T follicular helper cell (primary cell): ENCODE measurements at places on chromosomes 3 and 15.

DNA sequence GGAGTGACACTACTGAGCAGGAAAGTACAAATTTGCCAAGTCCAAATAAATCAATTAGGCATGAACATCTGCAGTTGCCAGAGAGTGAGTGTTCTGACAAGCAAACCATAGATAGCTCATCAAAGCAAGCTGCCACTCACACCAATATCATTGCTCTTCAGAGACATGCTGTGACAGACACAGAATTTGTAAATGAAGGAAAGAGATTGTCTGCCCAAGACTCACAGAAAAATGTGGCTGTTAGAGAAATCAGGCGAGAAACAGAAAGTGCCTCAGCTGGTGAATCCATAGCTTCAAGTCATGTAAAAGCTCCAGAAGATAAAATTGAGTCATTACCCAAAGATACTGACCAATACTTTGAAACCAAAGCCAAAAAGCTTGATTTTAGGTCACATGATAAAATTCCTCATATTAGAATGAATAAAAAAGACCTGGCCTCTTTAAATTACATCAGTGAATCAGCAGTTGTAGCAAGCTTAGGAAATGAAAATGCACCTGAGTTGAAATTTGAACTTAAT, 50.8 kb downstream of the CRYBG3 start:
- DNase-seq, result no peak

- no peak for DNase-seq
Measured at GRCh38 chr15:66880380-66881155, 178.5 kb downstream of the SMAD6 start.

GRCh38 chr3:23341147-23341838, 138.2 kb downstream of the UBE2E2 start:
- no peak for DNase-seq

DNA sequence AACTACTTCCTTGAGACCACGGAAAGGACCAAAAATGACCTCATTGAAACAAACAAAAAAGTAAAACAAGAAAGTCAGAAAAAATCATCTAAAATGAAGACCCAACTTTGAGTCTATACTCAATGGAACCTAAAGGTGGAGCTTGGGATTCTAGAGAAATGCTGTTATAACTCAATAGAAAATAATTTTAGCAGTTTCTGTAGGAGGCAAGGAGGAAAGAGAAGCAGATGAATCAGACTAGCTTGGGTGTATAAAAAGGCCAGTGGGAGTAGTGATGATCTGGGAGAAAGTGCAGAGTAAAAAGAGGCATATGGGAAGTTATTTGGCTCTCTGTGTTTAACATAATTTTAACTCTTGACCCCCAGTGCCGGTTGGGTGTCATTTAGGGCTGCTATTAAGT, 94.4 kb downstream of the TMCO5A start:
- DNase-seq, result no peak

GRCh38 chr3:525415-525814, 328.9 kb downstream of the CHL1 start:
- DNase-seq, result no peak

GRCh38 chr15:62648954-62649353, 393.6 kb upstream of the TPM1 start:
- DNase-seq, result no peak

DNA sequence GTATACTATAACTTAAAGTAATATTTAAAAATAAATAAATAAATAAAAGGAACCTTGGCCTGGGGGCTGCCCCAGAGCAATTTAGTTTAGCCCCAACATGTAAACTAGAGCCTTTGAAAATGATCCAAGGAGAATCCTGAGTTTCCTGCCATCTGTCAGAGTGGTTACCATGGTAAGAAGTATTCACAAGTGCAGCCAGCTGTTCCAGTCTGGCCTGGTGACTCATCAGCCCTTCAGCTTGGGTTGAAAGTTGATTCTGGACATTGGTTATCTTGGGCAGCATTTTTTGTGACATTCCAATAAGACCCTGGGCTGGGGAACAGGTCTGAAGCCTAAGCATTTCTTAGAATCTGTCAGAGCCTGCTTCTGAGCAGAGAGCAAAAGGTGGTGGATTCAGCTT, 72.7 kb upstream of the LRTM1 start:
- no peak for DNase-seq

- no peak for DNase-seq
Measured at GRCh38 chr3:177883957-177884356, 652.3 kb upstream of the KCNMB2 start.

DNA sequence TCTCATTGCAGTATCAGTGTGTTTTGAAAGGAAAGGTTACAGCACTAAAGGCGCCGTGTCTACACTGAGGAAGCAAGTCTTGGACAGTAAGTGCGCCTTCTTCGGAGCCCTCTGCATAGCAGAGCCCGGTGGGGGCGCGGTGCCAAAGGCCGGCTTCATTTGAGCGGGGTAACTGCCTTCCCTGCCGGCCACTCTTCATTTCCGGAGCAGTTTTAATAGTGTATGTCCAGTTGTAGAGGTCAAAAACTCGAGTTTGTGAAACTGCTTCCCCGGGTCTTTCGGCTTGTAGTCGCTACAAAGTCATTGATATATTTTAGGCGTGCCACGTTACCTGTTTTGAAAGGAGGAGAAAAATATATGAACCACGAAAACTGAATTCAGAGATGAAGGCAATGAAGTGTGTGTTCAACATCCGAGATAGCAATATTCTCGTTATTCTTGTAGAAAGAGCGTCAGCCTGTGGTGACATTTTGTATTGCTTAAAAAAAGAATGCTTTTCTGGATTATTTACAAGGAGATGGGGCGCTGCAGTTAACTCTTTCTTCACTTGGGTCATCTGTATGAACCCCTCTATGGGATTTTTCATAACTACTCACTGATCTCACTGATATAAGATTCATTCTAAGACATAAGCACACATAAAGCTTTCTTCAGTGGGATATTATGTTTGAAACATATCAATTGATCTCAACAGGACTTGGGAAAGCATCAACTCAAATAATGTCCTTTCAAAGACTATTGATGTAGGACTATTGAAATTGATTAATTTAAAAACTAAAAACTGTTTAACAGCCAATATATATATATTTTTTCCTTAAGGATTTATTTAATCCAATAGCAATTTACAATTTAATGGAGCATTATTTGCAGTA, 3.0 kb downstream of the ALCAM start:
- peak; percentile 13 for DNase-seq

- no peak for DNase-seq
Measured at GRCh38 chr3:44442596-44443309, 34.7 kb downstream of the ZNF445 start.

DNA sequence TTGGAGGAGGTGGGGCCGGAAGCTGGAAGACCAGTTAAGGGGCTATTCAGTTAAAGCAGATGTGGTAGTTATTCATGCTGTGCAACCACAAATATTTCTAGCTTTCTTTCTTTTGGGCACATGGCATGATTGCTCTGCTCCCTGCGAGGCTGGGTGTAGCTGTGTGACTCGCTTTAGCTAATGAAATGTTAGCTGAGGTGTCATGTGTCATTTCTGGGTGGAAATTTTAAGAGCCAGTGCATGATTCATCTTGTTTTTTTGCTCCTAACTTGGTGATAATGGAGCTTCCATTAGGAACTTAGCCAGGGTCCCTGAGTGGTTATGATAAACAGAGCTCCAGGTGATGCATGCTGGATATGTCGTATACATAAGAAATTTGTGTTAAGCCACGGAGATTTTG, 300.6 kb downstream of the SATB1 start:
- DNase-seq, result no peak

- no peak for DNase-seq
Measured at GRCh38 chr3:134636406-134636805, 14.4 kb downstream of the KY start.

DNA sequence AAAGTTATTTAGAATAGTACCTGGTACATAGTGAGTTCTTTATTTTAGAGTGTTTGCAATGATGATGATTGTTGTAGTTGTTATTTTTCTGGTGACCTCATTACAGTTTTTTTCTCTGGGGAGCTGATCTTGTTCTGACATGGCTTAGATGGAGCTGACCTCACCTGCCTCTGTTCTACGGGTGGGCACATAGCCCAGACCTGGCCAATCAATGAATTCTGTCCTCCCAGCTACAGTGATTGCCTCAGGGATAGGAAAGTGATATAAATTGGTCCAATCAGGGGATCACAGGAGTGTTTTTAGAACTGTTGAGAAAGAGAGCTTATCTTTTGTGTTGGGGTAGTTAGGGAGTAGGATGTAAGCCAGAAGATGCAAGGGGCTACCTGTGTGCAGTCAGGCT, 3.2 kb upstream of the NANOGP8 start:
- DNase-seq, result no peak

- no peak for DNase-seq
Measured at GRCh38 chr3:183244981-183245476, 8.0 kb upstream of the B3GNT5 start.

- no peak for DNase-seq
Measured at GRCh38 chr3:99439892-99440291, 198.5 kb upstream of the COL8A1 start.

GRCh38 chr15:31901501-31901900, 128.8 kb upstream of the CHRNA7 start:
- no peak for DNase-seq

GRCh38 chr3:8554696-8555095, 53.1 kb downstream of the LMCD1 start:
- DNase-seq, result no peak

DNA sequence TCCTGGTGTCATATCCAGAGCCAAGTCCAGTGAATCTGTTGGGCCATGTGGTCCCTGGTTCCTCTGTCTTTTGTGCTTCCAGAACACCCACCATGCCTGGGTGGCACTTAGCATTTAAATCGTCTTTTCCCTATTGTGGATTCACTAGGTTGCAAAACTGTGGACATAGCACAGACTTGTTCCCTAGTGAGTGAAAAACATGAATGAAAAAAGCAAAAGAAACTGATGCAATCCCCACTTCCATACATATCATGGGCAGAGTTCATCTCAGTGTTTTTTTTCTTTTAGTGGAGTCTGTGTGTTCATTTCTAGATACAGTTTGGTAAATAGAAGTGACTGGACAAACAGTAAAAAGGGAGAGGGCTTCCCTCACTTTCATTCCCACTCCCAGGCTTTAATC, 170.5 kb downstream of the SLCO3A1 start:
- DNase-seq, result no peak

GRCh38 chr3:183541738-183542137, 13.8 kb downstream of the KLHL6 start:
- DNase-seq, result no peak

DNA sequence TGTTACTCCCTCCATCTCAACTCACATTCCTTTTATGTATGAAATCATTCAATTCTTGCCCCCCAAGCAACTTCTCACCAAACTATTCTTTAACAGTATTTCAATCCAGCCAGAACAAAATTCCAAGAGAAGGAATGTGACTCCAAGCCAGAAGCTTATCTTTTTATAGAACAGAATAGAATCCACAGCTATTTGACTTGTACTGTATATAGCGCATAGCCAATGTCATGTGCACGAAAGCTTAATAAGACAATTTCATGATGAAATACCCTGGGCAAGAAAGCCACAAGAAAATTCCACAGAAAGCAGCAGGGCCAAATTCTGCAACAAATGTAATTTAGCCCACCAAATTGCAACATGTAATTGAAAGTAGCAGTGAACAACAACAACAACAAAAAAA, 127.6 kb upstream of the UBE2E2 start:
- no peak for DNase-seq

DNA sequence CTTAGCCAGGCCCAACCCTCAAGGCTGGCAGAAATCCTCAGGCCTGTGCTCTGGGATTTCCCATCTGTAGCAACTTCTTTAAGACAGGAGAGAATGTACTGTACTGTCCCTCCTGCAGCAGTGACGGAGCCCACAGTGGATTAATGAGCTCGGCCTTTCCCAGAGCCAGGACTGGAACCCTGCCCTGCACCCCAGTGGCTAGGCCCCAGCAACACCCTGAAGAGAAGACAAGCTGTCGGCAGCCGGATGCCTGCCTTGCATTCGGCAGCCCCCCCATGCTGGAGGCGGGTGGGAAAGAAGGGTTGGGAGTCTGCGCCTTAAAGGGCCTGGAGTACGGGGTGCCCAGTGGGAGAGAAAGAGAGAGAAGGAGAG, 32.0 kb downstream of the KLHL25 start:
- no peak for DNase-seq

DNA sequence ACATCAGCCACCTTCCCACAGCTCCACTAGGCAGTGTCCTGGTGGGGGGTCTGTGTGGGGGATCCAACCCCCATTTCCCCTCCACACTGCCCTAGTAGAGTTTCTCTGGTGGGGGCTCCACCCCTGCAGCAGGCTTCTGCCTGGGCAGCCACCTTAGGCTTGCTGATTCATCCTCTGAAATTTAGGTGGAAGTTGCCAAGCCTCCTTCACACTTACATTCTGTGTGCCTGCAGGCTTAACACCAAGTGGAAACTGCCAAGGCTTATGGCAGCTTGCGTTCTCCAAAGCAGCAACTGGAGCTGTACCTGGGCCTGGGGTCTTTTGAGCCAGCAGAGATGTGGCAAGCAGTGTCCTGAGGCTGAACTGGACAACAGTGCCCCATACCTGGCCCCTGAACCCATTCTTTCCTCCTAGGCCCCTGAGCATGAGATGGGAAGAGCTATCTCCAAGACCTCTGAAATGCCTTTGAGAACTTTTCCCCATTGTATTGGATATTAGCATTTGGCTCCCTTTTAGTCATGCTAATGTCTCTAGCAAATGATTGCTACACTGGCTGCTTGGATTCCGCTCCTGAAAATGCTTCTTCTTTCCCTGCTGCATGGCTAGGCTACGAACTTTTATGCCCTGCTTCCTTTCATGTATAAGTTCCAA, 32.5 kb downstream of the CPN2 start:
- DNase-seq, result no peak

GRCh38 chr3:150454085-150454484, 46.0 kb downstream of the TSC22D2 start:
- DNase-seq, result no peak

DNA sequence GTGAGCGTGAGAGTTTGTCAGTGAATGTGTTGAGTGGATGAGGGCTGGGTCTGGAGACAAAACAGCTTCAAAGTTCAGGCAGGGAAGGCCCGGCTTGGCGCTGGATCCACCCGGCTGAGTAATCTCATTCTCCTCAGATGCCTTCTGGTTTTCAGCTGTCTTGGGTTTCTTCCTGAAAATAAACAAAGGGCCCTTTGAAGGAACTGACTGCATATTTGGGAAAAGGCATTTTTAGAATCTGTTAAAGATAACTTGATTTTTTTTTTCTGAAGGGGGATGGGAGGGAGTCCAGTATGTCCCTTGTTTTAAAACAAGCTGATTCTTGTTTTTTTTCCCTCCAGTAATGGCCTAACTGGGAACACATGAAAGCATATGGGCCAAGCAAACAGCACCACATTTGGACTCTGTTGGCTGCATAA, 86.4 kb downstream of the TIGIT start:
- DNase-seq, result no peak
